ENCODE measurements at places on chromosomes 12 and 14.

DNA sequence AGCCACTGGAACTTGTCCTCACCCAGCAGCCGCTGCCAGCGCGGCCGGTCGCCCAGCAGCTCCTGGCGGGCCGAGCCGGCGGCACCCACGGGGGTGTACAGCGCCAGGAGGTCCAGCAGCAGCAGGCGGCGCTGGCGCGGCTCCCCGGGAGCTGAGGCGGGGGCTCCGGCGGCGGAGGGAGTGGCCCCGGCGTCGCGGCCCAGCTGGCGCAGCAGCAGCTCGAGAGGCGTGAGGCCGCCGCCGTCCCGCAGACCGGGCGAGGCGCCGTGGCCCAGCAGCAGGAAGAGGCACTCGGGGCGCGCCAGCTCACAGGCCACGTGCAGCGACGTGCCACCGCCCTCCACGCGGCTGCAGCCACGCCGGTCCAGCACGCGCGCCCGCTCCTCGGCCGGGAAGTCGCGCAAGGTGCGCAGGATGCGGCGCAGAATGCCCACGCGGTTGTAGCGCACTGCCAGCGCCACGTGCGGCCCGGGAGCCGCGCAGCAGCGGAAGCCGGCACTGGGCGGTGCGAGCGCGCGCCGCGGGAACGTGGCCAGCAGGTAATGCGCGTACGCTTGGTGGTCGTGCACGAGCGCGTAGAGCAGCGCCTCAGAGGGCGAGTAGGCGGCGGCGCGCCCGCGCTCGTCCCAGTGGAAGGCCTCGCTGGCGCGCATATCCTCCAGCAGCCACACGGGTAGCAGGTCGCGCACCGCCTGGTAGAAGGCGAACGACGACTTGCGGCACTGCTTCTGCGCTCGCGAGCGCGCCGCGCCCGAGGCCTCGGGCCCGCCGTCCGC lies 2.3 kb downstream of the ANKRD9 start:
- DNase-seq: no peak

DNA sequence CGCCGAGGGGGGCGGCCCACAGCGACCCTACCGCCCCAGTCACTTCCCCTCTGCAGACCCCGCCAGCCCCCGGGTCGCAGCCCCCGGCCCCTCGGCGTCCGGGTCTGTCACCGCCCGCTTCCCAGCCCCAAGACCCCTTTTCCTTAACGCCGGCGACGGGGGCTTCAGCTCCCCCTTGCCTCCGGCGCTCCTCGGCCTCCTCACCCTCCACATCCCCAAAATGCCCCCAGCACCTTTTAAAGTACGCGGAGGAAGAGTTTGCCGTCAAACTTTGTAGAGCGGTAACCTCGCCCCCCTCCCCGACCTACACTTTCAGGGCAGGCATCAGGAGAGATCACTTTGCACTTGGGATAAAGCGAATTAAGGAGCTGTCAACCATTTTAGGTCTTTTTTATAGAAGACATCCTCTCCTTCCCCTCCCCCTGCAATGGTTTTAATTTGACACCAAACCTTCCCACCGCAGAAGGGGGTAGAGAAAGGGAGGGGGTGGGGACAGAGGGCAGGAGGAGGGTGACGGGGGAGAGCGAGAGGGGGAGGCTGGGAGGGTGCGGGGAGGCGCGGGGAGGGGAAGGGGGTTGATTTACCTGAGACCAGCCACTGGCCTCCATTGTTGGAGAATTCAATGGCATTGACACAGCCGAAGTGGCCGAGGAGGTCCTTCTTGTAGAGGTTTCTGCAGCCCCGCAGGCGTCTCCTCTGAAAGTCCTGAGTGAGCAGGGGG lies 578 bp downstream of the DCAF5 start:
- DNase-seq: peak; percentile 55

DNA sequence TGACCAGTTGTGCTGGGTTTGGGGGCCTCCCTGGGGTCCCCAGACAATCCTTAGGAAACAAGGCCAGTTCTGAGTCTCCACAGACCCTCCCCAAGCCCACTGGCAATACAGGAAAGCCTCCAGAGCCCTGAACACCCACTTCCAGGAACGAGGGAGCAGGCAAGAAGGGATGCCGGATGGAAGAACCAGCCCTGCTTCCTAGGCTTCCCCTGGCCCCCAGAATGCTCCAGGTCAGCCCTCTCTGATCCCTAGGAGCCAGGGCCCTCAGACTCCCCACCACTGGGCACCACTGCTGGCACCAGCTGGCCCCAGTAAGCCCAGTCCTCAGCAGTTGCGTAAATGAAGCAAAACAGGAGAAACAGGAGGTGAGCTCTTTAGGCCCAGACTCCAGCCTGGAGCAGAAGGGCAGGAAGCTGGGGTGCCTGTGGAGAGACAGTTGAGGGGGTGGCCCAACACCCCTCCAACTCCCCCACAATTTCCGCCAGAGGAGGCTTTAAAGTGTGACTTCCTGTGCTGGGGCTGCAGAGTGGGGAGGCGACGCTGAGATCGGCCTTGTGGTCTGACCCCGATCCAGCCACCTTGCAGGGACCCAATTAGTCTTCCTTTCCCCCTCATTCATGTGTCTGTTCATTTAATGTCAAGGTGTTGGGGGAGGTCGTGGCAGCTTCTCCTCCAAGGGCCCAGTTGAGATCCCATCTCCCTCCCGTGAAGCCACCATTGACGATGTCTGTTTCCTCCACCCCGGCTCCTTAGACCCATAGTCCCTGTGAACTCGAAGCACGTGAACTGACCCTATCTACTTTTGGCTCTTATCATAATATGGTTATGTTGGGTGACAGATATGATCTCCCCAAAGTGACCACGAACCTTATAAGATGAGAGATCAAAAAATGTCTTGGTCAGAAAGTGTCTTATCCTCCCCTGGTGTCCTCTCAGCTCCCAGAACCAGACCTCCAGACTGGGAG lies 4.7 kb downstream of the TNFRSF1A start:
- DNase-seq: peak; percentile 65

DNA sequence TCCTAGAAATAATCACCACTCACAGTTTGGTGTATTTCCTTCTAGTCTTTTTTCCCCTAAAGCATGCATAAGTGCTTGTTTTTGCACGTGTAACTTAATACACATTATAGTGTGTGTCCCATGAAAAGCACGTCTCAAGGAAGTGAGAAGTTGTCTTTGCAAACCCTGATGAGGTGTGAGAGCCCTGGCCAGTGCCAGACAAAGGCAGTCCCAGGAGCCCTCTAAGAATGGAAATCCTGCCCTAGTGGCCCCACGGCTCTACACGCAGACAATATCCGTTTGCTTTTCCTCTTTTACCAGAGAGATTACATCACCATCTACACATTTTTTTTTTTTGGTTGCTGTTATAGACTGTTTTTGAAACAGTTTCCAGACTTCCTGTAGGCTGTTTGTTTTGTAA lies 85.5 kb upstream of the FZD10 start:
- no peak for DNase-seq

DNA sequence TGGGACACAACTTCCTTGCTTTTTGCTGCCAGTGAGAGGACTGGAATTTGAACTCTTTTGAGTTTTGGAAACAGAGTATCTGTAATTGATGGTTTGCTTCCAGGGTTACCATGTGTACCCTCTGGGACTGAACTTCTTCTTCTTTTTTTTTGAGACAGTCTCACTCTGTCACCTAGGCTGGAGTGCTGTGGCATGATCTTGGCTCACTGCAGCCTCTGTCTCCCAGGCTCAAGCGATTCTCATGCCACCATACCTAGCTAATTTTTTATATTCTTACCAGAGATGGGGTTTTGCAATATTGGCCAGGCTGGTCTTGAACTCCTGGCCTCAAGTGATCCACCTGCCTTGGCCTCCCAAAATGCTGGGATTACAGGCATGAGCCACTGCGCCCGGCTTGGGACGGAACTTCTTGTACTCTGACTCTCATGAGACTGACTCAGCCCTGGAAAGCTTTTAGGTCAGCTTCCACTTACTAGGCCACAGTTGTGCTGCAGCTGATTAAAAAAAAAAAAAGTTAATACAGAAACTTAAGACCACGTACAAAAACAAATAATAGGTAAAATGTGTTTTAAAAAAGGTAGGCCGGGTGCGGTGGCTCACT lies 15.8 kb downstream of the SEL1L start:
- no peak for DNase-seq

DNA sequence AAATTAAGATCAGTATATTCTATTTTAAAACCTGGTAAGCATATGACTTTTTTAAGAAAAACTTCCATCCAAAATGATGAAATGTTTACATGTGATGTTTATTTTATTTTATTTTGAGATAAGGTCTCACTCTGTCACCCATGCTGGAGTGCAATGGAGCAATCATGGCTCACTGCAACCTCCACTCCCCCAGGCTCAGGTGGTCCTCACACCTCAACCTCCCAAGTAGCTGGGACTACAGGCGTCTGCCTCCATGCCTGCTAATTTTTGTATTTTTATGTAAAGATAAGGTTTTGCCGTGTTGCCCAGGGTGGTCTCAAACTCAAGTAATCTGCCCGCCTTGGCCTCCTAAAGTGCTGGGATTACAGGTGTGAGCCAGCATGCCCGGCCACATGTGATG lies 141.8 kb downstream of the ZFP36L1 start:
- no peak for DNase-seq

- no peak for DNase-seq
These were observed 141.6 kb downstream of the KICS2 start for GRCh38 chr12:64080319-64081007.

Measured in stimulated activated naive CD8-positive, alpha-beta T cell treated with anti-CD3 and anti-CD28 coated beads, Interleukin-15, Interleukin-2, amounts not matched to agents 100 U/mL and 50 U/mL, for 24 hours (primary cell).